ENCODE measurements at places on chromosomes 5 and 9.

- ATAC-seq, result no peak
Observed at GRCh38 chr5:37751227-37751626, 88.6 kb downstream of the GDNF start.

DNA sequence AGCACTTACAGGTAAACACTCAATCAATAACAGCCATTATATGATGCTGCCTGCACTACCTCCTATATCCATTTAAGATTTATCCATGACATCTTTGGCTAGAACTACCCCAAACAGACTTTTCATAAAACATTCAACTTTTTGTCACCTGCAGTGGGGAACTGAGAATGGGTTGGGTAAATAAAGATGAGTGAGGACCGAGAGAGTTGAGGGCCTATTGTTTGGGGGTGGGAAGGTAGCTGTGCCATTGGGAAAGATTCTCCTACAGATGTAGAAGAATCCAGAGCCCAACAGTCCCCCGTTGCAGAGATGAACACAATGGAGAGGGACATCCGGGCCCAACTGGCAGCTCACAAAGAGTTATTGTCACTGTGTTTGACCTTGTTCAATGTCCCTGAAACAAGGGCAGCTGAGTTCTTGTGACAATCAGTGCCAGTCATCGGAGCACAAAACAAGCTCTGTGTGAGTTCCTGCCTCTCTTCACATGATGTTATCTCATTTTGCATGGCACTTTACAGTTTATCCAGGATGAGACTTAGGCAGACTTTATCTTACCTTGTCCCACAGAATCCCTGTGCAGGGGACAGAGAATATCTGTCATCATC is 11.5 kb upstream of the SLC31A2 start:
- no peak for ATAC-seq

- ATAC-seq, result no peak
Observed at GRCh38 chr5:90293931-90294330, 115.6 kb downstream of the CETN3 start.

GRCh38 chr5:11547140-11547539 is 357.1 kb downstream of the CTNND2 start:
- no peak for ATAC-seq

- ATAC-seq, result no peak
Observed at GRCh38 chr5:173924899-173925298, 36.8 kb downstream of the CPEB4 start.

- no peak for ATAC-seq
Observed at GRCh38 chr9:966870-967269, 9.6 kb upstream of the DMRT3 start.

GRCh38 chr9:114348261-114348905 is 18.7 kb downstream of the ORM2 start:
- ATAC-seq, result no peak

- no peak for ATAC-seq
Observed at GRCh38 chr5:157997991-157998504, 139.1 kb upstream of the CLINT1 start.

DNA sequence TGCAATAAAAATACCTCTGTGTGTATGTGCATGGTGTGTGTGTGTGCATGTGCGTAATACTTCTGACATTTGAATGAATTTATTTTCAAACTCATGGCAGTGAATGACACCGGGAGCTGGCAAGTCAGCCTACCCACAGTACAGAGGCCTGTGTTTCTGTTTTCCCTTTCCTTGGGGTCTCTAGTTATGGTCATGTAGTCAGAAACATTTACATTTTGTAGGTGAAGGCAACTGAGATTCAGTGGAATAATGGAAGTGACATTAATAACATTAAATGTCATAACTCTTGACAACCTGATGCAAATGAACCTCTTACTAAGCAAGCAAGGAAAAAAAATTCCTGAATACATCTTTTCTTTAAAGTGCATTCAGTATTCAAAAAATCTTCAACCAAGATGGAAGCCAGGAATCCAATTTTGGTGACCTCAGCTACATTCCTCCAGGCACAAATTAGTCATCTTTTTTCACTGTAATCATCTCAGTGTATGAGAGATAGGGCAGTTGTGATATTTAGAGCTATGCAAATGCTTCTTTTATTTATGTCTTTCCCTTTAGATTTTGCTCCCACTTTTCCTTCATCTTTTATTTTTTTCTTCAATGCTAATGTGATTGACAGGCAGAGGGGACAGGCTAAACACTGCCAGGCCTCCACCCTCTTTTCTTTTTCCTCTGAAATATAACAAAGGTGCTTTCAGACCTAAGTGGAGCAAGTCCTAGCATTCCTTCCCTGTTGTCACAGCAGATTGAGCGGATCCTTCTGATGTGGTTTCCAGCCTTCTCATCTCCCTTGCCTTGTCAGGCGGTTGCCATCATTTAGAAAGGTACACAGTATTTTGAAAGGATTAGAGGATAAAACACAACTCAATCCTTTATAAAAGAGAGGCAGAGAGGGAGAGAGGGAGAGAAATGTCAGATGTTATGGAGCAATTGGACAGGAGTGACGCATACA is 569.8 kb upstream of the ADAMTS16 start:
- no peak for ATAC-seq

GRCh38 chr9:77661566-77662085 is 13.5 kb upstream of the GNA14 start:
- no peak for ATAC-seq

DNA sequence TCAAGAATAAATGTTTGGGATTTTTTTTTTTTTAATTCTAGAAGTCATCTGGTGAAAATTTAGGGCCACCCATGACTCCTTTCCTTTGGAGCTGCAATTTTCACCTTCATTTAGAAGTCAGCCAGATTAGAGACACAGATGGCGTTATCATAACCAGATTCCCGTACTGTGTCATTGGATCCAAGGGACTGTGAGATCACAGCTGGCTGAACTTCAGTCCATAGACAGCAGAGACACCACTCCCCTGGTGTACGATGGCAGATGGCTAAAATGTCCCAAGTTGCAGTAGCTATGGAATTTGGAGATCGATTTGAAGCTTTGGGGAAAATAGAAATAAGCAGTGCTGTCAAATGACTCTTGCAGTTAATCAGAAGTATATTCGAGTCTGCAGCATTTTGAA is 216.3 kb downstream of the RFK start:
- ATAC-seq, result no peak

- ATAC-seq, result no peak
Observed at GRCh38 chr5:5666369-5666768, 243.9 kb downstream of the ICE1 start.

DNA sequence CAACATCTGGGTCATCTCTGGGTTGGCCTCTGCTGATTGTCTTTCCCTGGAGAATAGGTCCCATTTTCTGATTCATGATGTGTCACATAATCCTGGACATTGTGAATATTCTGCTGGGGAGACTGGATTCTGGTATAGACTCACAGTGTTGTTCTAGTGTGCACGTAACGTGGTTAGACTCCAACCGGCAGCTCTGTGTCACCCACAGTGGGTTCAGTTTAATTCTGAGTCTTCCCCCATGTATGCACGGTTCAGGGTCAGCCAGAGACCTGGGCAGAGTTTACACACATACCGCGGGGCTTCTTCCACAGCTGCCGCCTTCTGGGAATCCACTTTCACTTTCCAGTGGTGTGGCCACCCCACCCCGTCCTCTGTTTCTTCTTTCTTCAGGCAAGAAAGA is 38.0 kb upstream of the LRRC14B start:
- ATAC-seq, result no peak

GRCh38 chr9:127557998-127558546 is 54.0 kb upstream of the STXBP1 start:
- ATAC-seq, result no peak

DNA sequence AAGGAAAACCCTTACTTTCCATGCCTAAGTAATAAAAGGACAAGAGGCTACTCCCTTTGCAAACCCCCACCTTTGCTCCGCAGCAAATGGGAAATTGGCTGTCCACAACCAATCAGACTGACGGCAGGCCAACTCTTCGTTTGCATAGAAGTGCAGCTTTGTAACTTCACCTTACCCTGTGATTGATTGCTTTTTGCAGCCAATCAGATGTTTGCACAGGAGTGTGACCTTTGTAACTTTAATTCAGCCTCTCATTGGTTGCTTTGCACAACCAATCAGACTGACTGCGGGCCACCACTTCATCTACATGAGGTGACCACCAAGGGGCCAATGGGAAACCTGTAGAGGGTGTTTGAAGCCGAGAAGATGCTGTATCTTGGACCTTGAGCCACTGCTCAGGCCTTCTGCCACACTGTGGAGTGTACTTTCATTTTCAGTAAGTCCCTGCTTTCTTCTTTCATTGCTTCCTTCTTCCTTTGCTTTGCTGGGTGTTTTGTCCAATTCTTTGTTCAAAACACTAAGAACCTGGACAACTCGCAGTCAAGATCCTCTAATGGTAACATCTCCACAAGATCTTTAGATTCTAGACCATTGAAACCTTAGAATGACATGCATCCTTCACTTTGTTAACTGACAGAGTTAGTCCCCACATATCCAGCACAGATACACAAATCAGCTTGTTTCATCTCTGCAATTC is 51.3 kb upstream of the FREM1 start:
- ATAC-seq, result no peak

DNA sequence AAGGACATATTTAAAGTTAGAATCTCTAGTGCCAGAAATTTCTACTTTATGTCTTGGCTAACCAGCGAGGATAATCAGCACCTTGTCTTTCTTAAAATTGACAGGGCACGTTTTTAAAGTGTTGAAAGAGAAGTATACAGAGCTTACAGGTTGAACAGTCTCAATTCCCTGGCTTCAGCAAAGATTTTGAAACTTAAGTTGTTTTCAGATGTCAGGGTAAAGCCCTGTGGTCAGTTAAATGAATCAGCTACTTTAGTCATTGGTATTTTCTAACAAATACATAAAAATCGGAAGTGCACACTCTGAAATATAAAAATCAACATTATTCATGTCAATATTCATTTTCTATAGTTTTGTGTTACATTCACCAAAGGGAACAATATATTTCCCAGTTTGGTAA is 29.1 kb downstream of the SNCAIP start:
- no peak for ATAC-seq

GRCh38 chr5:133700251-133700650 is 87.9 kb upstream of the FSTL4 start:
- no peak for ATAC-seq

DNA sequence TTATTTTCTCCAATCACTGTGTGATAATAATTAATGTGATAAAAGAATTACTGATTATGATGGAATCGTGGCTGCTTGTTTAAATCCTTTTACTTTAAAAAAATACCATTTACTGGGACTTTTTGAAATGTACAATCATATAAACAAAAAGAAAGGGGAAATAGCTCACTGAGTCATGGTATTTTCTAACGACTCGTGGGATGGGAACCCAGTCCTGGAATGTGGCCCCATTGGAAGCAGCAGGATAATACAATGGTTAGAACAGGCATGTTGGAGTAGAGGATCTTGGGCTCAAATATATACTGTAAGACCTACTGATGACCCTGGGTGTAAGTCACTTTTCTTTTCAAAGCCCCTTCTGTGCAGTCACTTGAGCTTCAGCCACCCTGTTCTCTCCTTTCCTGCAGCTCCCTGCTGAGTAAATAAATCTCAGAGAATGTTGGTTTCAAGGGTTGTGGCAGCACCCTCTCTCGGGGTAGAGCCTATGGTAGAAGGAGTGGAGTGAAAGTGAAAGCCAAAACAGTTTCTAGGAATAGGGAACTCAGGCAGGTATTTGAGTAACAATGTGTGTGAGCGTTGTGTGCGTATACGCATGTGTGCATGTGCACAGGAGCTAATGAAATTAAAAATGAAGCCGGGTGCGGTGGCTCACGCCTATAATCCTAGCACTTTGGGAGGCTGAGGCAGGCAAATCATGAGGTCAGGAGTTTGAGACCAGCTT is 40.8 kb upstream of the LARP1 start:
- peak; percentile 46 for ATAC-seq

- no peak for ATAC-seq
Observed at GRCh38 chr9:133050781-133051180, 11.0 kb upstream of the CEL start.

DNA sequence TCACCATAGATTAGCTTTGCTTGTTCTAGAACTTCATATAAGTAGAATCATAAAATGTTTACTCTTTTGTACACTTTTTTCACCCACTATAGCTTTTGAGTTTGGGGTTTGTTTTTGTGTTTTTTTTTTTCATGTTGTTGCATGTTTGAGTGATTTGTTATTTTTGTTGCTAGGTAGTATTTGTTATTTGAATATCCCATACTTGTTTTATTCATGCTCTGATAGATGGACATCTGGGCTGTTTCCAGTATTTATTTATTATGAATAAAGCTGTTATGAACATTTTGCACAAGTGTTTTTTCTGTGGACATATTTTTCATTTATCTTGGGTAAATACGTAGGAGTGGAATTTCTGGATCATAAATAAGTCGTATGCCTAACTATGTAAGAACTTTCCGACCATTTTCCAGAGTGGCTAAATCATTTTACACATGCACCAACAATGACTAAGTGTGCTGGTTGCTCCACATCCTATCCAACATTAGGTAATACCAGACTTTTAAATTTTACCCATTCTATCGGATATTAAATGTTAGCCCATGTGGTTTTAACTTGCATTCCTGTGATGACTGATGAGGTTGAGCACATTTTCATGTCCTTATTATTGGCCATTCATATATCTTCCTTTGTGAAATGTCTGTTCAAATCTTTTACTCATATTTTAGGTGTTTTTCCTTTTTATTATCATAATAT is 69.1 kb upstream of the NR4A3 start:
- ATAC-seq, result no peak

DNA sequence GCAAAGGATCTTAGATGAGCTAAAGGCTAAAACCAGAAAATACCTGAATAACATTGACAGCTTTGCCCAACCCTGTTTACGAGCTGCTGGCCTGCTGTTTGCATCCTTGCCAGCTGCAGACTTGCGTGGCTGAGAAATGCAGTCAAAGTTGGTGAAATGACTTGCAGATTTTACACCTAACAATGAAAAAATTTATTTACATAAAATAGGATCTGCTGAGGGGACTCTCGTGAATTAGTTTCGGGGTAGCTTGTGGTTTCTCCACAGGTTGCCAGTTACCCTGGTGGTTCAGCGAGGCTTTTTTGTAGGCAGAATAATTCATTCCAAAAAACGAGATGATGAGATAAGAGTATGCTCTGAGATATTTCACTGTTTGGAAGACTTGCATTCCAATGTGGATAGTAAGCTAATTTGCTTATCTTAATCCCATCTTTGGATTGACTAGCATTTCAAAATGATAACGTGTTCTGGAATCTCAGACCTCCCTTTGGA is 65.7 kb upstream of the FANCC start:
- ATAC-seq, result no peak

DNA sequence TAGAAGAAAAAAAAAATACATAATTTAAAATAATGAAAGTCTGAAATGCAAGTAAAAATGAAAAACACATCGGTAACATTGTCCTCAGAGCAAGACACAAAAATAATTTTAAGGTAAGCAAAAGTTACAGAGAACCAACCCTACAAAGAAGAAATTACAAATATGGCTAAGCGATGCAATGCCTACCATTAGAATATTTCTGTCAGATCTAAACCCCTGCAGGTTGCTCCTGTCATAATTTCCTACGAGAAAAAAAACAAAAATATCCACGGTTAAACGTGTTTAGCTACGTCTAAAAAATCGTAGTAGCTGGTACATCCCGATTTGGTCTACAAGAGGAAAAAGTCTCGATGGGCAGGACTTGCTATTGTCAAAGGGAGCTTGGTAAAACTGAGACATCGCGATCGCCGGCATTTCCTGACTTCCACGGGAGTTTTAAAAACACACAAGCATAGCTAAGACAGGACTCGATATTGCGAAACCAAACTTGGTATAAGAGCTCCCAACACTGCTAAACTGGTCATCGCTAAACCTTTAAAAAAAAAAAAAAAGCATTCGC is 1.1 kb upstream of the ANXA2R start:
- peak; percentile 2 for ATAC-seq

GRCh38 chr9:125522328-125522725 is 184.7 kb downstream of the MAPKAP1 start:
- no peak for ATAC-seq

- ATAC-seq, result no peak
Observed at GRCh38 chr9:6788162-6789016, 30.6 kb downstream of the KDM4C start.

All from gastroesophageal sphincter (tissue), 4 donors.